ENCODE measurements at places on chromosomes 1 and 21.

DNA sequence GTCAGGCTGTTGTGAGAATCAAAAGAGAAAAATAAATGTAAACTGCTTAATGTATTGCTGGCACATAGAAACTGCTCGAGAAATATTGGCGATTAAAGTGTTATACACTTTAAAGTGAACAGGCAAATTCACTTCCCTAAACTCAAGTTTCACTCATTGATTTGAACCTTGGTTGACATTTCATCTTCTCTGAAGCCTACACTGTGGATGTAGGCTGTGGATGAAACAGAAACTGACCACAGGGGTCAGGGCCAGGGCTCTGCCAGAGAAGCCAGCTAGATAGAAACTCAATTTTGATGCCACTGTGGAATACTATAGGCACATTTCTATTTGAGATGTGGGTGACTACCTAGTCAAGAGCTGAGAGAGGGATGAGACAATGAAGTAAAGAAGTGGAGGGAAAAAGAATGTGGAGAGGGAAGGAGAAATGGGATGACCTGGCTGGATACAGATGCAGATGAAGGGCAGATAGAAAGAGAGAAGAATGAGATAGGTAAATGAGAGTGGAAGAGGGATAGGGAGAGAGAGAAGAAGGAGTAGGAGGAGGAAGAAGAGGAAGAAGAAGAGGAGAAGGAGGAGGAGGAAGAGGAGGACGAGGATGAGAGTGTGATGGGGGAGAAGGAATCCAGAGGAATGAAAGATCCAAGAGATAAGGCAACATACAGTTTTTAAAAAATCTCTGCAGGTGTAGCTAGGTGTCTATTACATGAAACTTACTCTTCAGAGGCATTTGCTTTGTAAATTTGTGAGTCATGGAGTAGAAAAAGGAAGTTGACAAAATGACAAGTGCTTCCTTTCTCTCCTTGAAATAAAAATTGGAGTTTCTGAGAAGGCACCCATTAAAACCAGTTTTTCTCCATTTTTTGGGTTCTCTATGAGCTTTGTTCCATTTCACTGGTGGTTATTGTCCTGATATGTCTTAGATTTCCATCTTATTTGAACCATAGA lies 17.4 kb upstream of the CD1D start:
- no peak for DNase-seq

DNA sequence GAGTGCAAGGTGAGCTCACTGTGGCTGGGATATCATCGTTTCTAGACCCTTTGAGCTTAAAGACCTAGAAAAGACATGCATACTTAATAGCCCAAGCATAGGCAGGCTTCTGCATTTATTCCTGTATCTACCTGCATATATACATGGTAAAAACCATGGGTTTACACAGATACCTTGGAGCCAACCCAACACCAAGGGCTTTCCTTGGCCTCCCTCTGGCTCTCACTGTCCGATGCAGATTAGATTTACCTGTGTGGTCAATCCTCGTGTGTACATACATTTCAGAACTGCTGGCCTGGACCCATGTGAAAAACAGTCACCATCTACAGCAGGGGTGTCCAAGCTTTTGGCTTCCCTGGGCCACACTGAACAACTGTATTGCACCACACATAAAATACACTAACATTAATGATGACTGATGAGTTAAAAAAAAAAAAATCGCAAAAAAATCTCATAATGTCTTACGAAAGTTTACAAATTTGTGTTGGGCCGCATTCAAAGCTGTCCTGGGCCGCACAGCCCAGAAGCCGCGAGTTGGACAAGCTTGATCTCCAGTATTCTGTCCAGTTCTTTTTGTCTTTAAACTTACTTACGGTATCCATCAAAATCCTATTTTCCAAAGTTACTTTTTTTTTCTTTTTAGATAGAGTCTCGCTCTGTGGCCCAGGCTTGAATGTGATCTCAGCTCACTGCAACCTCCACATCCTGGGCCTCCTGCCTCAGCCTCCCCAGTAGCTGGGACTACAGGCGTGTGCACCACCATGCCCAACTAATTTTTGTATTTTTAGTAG lies 43.5 kb downstream of the WDR4 start:
- DNase-seq: no peak

- DNase-seq: no peak
Measured at GRCh38 chr1:228307218-228308023, 99.2 kb downstream of the TRIM11 start.

GRCh38 chr1:112904831-112905261 lies 51.1 kb downstream of the SLC16A1 start:
- DNase-seq: no peak

DNA sequence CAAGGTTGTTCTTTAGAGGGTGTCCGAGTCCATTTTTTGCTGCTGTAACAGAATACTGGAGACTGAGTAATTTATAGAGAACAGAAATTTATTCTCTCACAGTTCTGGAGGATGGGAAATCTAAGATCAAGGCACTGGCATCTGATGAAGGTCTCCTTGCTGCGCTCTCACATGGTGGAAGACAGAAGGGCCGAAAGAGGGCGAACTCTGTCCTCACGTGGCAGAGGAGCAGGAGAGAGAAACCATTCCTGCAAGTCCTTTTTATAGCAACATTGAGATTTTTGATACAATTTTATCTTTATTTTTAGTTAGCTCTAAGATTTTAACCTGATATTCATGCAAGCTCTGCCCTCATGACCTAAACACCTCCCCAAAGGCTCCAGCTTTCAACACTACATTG lies 48.3 kb downstream of the ATG4C start:
- no peak for DNase-seq

DNA sequence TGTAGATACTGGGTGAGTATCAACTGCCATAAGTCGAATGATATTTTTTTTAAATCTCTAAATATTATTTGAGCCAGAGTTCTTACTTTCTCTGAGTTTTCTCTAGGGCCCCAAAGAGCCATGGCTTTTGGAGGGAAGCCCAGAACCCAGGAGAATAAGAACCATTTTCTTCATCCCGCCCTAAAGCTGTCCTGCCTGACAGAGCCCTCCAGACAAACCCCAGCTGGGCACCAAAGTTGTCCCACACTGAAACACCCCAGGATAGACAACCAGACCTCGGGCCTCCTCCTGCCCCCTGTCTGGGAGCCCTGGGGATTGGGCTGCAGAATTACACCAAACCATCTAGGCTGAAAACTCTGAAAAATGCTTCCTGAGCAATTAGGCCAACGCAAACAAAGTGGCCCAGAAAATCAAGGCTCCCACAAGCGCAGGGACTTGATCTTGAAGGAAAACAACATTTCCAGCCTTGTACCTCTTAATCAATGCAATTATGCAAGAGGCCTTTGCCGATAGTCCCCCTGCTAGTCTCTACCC lies 113.1 kb downstream of the RRAGC start:
- DNase-seq: no peak

- no peak for DNase-seq
Measured at GRCh38 chr1:24906760-24907490, 23.2 kb downstream of the RUNX3 start.

DNA sequence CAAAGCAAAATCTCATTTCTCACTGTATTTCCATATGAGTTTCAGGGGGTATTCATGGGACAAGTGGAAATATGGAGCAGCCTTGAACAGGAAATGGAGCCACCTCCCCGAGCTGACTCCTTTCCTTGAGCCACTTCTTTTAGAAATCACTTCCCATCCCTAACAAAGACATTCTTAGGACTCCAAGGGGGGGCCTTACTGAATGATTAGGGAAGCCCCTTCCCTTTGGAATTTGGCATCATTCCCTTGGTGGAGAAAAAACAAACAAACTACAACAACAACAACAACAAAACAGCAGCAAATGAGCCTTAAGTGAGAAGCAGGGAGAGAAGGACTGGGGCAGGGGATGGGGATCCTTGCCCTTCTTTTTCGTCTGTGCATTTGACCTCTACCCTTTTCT lies 278.3 kb downstream of the ZNF648 start:
- peak; percentile 34 for DNase-seq

DNA sequence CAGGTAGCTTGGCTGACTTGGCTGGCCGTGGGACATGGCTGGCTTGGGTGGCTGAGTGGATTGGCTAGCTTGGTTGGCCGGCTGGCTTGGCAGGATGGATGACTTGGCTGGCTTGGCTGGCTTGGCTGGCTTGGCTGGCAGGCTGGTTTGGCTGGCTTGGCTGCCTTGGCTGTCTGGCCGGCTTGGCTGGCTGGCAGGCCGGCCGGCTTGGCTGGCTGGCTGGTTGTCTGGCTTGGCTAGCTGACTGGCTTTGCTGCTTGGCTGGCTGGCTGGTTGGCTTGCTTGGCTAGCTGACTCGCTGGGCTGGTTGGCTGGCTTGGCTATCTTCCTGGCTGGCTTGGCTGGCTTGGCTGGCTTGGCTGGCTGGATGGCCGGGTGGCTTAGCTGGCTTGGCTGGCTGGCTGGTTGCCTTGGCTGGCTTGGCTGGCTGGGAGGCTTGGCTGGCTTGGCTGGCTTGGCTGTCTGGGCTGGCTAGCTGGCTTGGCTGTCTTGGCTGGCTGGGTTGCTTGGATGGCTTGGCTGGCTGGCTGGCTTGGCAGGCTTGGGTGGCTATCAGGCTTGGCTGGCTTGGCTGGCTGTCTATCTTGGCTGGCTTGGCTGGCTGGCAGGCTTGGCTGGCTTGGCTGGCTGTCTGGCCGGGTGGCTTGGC lies 129.7 kb upstream of the FAM72C start:
- no peak for DNase-seq

DNA sequence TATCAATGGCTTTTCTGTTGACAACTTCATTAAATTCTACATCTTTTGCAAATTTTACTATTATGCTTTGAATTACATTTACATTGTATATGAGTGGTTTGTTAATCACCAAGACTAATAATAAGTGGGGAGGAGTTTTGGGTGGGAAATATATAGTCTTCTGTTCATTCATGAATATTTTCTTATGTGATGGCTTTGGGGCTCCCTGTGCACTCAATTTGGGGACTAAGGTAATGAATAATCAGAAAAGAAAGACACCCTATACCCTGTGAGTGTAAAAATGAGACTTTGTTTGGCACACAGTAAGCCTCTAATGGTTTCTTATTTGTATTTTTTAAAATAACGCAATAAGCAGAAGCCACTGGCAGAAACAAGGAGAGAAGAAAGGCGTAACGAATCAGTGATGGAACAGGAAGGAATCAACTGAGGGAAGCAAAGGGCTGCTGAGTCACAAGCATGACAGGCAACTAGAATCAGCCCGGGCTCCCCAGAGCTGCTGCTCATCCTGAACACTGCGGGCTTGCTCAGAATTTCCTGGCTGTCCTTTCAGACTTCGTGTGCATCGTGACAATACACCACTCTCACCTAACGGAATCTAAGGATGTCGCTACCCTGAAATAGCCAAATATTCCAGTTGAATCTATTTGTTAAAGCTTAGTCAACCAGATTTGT lies 20.8 kb upstream of the RGS2 start:
- DNase-seq: peak; percentile 17

- DNase-seq: no peak
Measured at GRCh38 chr1:200464784-200465400, 55.1 kb upstream of the ZNF281 start.

GRCh38 chr1:12340544-12340930 lies 110.7 kb downstream of the VPS13D start:
- no peak for DNase-seq

GRCh38 chr21:44376606-44377005 lies 23.2 kb downstream of the TRPM2 start:
- no peak for DNase-seq

DNA sequence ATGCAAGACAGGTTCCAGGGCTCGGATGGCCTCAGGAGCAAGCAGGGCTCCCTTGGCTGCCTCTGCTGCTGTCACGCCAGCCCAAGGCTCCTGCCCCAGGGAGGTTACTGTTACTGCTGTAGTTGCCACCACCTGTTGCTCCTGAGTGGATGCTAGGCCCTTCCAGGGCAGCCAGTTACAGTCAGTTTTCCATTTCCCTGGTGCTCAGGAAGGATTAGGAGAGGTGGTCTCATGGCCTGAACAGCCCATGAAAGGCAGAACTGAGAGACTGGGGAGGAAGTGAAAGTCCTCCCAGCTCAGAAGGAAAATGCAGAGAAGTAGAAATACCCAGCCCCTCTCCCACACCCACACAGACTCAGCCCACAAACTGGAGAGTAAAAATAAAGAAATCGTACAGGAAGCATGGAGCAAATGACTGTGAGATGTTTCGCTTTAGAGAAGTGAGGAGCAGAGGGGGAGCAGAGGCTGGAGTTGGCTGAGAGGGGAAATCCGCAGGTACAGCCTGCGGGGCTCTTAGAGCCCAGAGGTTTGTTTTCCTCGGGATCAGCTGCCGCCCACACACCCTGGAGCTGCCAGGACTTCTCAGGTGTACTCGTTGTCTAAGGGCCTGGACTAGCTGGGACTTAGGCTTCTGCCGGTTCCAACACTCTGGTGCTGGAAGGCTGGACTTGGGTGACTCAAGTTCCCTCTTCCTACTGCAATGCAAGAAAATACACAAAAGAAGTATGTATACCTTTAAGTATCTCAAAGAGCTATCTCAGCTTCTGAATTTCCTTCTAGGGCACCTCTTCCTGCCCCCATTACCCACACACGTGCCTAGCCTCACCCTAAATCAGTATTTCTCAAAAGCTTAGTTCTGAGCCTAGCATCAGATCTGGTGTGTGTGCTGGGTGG lies 2.3 kb downstream of the IL6R start:
- peak; percentile 2 for DNase-seq

Measured in iPS-NIHi11 (cell line).